ENCODE measurements at places on chromosomes 12 and 14.
A peak's percentile ranks its signal among the peaks of the same experiment; 100 is the strongest.

- no peak for DNase-seq
These were observed 12.1 kb upstream of the BMP4 start for GRCh38 chr14:53968726-53969125.

DNA sequence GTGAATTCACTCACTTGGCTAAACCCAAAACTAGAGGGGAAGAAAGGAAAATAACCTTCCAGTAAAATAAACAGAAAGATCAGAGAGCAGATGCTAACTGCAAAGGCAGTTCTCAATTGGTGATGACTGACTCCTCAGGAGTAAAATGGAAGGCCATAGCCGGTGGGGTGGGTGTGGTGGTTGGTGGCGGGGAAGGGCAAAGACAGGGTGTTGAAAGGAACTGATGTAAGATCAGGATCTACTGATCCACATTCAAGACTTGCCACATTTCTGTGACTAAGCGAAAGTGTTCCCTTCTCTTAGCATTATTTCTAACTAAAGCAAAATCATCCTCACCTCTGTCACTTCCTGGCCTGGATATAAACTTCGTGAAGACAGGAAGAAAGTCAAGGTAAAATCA lies 26.3 kb upstream of the TC2N start:
- no peak for DNase-seq

- no peak for DNase-seq
These were observed 191.2 kb upstream of the DIO3 start for GRCh38 chr14:101369916-101370592.

DNA sequence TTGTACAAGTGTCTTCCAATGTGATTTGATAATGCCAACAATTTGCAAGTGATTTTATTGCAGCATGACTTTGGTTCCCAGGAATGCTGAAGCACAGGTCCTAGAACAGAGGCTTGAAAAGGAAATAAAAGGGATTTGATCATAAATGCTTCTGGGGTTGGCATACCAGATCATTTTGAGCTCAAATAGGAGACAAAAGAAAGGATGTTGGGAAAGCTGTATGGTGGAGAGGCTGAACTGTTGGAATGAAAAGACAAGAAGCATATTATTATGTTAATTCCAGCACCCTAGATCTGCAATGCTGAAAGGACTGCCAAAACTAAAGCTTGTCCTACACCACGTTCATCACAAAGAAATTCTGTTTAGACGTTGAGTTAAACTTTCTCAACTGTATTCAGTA lies 143.1 kb downstream of the BICD1 start:
- DNase-seq = no peak

GRCh38 chr14:92310776-92311375 lies 12.1 kb upstream of the SLC24A4 start:
- DNase-seq = no peak

GRCh38 chr14:30134936-30135335 lies 207.3 kb upstream of the PRKD1 start:
- DNase-seq = no peak

- no peak for DNase-seq
These were observed 99.0 kb upstream of the PKP2 start for GRCh38 chr12:32995623-32996022.

DNA sequence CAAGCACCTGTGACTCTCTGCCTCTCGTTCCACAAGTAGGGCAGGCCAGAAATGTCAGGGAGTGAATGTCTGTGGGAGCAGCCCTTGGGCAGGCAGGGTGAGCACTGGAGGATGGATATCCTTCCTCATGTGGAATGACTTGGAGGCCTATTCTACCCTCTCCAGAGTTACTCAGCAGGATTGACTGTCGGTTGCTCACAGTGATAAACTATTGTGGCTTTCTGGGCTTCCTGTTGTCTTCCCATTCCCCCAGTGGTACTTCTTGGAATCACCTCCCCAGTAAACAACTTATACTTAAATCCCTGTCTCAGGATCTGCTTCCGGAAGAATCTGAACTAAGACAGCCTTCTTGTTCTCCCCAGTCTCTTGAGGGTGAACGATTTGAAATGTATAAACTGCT lies 79.6 kb upstream of the MANSC4 start:
- DNase-seq = no peak

DNA sequence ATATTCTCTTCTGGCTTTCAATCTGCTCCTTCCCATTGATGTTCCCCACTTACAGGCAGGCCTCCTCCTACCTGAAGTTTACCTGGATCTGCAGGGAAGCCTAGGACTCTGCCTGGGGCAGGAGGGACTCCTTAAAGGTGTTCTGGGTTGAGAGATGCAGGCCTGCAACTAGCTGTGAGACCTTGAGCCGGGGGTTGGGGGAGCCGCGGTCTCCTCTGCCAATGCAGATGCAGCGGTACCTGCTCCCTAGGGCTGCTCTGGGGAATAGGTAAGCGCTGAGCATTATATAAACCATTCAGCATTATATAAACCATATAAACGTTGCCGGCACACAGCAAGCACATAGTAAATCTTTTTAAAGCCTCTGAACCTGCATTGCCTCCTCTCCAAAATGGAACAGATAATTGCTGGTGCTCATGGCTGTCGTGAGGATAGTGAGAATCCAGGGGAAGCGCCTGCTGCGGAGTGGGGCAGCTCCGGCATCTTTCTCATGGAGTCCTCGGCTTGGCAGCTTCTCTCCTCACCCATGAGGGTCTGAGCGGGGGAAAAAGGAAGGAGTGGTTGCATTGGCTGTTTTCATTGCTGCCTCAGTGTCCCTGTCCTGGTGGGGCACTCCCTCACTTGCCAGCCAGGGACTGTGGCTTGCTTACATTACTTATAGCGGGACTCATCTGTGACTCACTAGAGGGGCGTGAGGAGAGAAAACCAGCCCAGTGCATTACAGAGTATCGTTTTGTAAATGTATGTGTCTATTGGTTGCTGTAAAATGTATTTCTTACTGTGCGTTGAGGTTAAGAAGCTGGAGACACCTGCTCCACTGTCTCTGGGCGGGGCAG lies 12.5 kb upstream of the KRT80 start:
- DNase-seq = no peak

GRCh38 chr14:85634205-85634604 lies 104.3 kb downstream of the FLRT2 start:
- no peak for DNase-seq

DNA sequence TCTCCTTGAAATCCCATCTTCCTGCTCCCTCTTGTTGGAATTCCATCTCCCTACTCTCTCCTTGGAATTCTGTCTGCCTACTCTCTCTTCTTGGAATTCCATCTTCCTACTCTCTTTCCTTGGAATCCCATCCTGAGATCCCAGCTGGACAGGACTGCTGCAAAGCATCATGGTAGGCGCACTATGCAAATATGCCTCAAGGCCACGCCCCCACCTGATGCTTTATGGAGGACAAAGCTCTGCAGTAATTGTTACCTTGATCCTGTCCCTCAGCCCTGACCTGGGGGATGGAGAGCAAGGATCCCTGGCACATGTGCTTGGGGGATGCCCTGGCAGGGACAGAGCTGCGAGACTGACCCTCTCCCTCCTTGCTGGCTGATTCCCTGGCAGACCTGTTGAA lies 185.6 kb downstream of the TBX5 start:
- DNase-seq = no peak

GRCh38 chr12:32108787-32109186 lies 2.1 kb downstream of the BICD1 start:
- no peak for DNase-seq

DNA sequence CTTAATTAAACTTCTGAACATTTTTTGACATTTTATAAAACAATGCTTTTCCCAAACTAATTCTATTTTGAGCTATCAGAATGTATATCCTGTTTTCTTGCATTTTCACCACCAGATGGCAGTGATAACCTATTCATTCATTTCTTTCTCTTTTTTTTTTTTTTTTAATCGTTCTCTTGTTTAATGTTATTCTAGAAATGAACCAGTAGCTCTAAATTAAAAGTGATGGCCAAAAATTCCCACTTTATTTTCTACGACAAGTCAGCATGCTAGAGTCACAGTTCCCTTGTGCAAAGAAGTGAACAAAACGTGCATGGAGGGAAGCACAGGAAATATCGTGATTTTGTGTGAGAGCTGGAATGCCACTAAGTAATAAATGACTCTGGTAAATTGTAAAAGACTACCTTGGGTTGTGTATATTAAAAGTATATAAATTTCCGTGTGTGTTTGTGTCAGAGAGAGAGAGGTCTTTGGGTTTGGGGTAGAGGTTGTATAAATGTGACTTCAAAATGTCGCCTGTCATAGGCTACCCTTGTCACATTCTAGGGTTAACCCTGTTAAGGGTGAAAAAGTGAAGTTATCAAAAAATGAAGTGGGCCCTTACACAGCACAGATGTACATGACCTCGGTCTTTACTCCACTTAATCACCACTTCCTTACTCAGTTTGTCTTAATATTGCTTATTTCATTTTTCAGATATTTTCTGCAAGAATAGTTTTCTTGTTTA lies 40.4 kb upstream of the LDHB start:
- peak; percentile 9 for DNase-seq

- DNase-seq = no peak
These were observed 99.4 kb upstream of the CCDC91 start for GRCh38 chr12:28090835-28091234.

DNA sequence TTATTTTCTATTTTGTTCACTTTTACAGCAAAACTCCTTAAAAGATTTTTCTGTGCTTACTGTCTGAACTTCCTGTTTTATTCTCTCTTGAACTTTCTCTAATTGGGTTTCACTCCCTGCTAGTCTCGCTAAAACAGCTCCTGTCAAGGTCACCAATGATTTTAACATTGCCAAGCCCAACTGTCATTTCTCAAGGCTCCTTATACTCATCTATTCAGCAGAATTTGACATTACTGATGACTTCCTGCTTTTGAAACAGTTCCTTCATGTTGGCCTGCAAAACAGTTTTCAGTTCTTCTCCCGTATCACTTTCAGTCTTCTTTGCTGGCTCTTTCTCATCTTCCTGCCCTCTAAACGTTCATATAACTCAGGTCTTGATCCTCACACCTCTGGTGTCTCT lies 268.5 kb upstream of the USP15 start:
- DNase-seq = no peak

- no peak for DNase-seq
These were observed 678.7 kb upstream of the TMEM132C start for GRCh38 chr12:127588249-127588648.

- DNase-seq = no peak
These were observed 67.1 kb upstream of the KRR1 start for GRCh38 chr12:75578546-75578945.

DNA sequence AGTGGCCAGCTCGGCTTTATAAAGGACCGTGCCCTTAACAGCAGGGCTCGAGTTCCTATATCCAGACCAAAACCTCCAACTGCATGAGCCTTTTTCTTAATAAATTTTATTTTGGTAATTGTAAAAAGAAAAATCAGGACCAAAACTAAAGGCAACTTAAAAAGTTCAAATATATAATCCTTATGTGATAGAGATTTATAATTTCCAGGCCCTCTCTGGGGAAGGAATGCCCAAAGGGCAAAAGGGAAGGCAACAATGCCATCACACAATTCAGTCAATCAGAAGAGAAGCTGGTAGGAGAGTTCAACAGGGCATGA lies 401 bp upstream of the IPO4 start:
- no peak for DNase-seq

- no peak for DNase-seq
These were observed 54.5 kb downstream of the KIF26A start for GRCh38 chr14:104192883-104193245.

- no peak for DNase-seq
These were observed 63.2 kb downstream of the SPRING1 start for GRCh38 chr12:116674643-116675183.

- no peak for DNase-seq
These were observed 61.1 kb upstream of the TMEM132D start for GRCh38 chr12:129964826-129965457.

DNA sequence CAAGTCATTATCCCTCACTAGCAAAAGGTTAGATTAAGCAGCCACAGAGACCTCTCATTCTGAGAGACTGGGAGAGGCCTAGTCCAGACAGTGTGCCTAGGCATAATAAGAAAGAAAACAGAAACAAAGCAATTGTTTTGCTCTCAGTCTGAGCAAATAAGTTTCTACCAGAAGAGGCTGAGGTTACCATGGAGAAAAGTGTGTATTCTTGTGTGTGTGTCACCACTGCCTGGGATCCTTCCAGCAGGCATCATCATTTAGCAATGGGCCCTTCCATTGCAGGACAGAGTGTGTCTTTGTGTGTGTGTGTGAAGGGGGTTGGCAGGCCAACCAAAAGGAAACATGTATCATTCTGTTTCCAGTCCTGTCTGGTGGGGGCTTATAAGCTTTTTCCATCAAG lies 3.7 kb downstream of the EFS start:
- DNase-seq = no peak

DNA sequence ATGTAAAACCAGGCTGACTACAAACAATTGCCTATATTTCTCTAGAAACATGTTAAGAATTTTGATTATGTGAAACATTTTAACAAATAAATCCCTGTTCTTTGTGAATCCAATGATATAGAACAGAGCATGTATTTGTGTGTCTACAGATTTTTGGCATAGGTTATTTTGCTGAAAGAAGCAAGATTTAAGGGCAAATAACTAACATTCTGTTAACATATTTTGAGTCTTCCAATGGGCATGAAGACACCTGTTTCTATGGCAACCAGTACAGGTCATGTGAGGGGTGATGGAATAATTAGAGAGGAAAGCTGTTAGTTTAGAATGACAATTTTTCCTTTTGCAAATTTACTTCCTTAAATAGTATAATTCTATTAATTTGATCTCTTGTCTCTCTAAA lies 8.8 kb downstream of the ART4 start:
- DNase-seq = no peak

GRCh38 chr14:74754899-74755298 lies 8.2 kb upstream of the YLPM1 start:
- no peak for DNase-seq

- DNase-seq = no peak
These were observed 22.4 kb downstream of the PROX2 start for GRCh38 chr14:74853581-74853980.

DNA sequence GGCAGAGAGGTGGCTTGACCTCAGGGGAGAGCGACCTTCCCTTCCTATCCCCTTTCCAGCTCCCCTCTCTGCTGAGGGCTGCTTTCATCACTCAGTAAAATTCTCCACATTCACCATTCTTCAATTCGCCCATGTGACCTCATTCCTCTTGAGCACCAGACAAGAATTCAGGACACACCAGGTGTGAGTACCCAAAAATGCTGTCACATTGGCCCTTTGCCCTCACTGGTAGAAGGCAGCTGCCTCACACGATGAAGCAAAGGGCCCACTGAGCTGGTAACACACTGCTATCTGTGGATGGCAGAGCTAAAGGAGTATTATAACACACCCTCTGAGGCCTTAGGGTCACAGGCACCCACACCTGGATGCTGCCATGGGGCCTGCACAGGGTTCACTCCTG lies 59.7 kb downstream of the SSH1 start:
- DNase-seq = no peak

Measured in CD4-positive, alpha-beta T cell treated with Interleukin-15 for 4 hours (primary cell).